NCI-H524 (cell line): ENCODE measurements at places on chromosomes 11 and 22.

DNA sequence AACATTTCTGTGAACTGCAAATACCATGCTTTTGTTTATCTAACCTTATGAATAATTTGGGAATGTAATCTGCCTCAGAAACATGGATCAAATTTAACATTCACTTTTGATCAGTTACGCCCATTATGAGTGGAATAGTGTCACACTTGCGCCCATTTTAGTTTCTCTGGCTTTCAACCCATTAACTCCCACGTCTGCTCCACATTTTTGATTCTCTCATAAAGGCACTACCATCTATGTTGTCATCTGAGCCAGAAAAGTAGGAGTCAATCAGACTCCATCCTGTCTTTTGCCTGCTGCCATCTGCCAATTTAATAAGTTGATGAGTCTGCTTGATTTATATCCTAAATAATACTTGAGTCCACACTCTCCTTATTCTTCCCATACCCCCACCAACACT is 1090.7 kb downstream of the DLG2 start:
- DNase-seq = peak; percentile 43

DNA sequence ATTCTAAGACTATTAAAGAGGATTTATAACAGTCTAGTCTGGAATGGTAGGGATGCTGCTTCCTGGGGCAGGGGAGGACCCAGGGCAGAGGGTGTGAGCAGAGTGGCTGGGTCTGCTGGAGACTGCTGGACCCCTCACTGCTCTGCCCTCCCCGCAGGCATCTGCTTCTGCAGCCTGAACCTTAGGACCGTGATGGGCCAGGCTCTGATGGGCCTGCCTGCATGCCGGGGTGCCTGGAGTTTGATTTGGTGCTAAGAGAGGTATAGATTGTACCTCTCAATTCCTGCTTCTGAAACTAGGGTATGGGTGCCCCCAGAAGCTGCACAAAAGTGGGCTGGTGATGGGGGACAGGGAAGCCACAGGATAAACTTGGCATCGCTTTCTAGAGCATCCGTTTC is 54.9 kb downstream of the CD82 start:
- DNase-seq = no peak

GRCh38 chr11:10629411-10630002 is 61.0 kb upstream of the LYVE1 start:
- no peak for DNase-seq

DNA sequence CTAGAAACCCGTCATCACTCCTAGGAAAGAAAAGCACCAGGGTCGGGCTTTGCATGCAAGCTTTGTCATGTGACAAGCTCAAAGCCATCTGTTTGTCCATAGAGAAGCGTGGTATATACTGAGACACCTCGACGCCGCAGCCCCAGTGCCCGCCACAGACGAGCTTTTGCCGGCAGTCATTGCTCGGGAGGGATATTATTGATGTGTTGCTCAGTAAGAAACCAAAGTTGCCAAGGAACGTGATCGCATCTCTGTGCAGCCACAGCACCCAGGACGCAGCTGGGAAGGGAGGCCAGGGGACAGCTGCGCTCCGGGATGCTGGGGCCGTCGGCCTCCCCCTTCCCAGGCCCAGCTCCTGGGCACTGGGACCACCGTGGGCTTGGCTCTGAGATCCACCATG is 89.5 kb upstream of the KCNQ1OT1 start:
- DNase-seq = no peak

DNA sequence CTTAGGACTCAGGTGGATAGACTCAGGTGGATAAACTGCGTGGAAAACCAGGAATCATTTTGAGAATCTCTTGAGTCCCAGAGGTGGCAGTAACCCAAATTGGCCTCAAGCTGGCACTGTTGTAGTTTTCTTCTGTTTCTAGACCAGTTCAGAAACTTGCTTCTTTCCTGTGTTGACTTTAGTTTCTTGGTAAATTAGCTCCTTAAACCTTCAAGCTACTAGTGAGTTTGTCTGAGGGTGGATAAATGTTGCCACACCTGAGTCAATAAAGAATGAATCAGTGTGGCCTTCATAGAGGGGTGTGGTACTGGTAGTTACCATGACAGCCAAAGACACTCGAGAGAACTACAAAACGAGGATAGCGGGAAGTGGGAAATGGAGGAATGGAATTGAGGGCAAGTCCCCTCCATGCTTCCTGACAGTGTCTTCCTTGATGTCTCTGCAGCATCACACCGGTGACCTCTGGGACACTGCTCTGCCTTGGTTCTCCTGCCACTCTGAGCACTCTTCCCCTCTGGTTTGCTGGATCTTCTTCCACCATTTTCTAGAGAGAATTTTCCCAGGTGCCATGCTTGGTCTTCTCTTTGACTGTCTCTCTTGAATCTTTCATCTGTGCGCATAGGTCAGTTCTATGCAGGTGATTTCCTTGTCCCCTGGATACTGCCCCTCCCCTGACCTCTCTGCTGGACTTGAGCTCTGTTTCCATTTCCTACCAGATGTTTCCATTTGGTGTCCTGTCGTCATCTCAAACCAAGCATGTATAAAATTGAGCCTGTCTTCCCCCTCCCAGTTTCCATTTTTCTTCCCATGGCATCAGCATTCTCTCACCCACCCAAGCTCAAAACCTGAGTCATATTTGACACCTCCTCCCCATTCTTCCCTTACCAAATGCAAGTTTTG is 7.2 kb downstream of the POLD4 start:
- peak; percentile 15 for DNase-seq

GRCh38 chr11:116864531-116864930 is 27.1 kb upstream of the APOA1 start:
- DNase-seq = no peak

DNA sequence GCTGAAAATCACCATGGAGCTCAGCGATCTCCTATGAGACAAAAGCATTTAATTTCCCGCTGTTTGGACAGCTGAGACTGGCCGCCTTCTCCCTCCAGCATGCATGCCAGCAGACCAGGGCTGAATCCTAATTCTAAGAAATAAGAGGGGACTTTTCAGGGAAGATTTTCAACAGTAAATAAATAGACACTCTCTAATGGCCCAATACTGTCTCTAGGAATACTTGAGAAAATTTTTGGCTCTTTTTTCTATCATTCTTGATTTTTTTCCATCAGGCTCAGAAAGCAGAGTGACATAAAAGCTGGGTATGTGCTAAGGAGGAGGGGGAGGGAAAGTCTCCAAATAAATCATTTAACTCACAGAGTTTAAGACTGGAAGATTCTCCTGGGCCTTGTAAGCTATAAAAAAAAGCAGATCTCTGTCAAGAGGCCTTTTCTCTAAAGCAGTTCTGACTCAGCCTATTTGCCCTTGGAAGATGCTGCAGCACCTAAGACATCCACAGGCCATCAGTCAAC is 17.6 kb upstream of the SPON1 start:
- no peak for DNase-seq

DNA sequence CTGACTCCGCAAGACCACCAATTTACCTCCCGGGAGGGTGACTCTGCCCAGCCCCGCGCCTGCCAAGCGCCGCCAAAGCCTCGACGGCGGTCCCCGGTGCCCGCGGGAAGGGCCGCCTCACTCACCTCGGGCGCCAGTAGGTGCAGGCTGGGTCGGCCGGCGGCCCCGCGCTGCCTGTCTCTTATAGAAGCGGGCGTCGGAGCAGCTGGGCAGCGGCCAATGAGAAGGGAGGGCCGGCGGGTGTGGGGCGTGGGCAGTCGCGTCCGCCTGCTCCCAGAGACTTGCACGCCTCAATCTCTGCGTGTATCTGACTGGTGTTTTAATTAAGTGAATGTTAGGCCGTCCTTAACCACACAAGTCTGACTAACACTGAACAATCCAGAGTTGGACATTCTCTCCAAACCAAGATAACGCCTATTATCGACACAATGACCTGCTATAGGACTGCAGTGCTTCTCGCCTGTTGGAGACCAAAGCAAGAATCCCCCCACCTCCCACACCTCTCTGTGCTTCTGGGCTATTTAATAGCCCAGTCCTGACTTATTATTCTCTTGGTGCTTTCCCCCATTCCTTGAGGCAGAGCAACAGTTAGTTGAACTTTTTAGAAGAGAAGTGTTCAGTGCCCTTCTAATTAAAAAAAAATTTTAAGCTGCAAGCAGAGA is at the start of gene TPH1:
TPH1 (minus strand) TSS at position 154 of the 662 bp plus-strand sequence. CDS start 5,507 bp downstream, outside the sequence.
- peak; percentile 36 for DNase-seq

- no peak for DNase-seq
Observed at GRCh38 chr22:46082633-46083032, 67.7 kb upstream of the PPARA start.

DNA sequence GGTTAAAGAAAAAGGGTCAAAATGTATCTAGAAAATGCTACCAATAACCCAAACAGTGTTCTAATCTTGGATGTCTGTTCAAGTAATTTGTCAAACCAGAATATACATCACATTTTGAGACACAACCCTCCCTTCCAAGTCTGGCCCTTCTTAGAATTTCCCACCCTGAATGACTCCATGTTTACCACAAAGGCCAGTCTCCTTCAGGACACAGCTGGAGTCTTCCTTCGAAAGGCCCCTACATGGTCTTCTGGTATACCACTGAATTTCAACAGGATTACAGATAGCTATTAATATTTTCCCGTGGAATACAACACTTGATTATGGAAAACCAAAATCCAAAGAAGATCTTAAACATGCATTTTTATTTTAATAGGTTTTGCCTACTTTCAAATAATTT is 10.2 kb downstream of the CCDC34 start:
- no peak for DNase-seq

DNA sequence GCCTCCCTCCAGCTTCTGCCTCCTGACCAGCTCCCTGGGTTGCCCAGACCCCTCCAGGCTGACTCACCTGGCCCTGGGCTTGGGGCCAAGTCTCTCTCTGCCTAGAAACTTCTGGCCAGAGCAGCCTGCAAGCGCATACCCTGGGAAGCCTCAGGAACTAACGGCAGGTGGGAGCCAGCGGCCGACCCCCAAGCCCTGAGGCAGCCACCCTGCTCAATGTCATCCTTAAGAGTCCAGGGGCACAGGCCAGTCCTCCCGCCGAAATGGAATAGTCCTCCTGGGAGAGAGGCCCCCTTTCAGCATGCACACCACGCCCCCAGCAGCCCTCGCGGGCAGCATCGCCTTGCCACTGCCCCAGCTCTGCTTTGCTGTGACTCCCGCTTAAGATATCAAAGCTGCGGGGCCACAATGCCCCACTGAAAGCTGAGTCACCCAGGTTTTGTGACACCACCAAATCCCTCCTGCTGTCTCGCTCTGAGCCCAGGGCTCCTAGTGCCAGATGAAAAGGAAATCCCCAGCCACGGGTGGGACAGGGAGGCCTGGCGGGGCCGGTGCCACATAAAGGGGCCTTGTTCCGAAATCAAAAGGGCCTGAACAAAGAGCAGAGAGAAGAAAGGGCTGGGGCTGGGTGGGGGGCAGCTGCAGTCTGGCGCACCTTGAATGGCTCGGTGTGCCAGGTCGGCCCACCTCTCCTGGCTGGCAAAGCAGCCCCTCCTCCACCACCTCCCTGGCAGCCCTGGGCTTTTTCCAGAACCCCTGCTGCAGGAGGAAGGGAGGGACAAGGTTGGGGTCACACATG is 21.4 kb upstream of the FGF3 start:
- DNase-seq = no peak

DNA sequence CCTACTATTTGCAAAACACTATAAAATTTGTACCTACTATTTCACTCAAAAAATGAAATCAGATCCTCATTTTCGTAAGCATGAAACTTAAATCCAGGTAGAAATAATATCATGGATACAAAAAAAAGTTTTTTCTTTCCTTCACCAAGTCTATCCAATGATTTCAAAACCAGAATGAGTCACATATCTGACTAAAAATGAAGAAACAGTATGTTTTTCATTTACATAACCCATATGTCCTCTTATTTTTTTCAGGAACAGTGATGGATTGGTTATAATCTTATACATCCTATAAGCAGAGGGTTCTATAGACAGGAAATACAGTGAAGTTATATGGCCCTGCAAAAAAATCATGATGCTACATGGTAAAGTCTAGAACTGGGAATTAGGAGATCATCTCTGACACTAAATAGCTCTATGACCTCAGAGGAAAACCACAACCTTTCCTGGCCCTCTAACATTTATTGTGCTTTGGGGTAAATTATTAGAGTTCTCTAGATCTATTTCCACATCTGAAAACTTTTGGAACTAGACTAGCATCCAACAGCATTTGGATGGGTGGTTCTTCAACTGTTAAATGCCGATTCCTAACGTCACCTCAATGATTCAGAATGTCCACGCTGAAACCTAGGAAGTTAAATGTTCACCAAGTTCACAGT is 10.9 kb downstream of the MTMR2 start:
- DNase-seq = no peak

GRCh38 chr11:132258875-132259274 is 888.5 kb downstream of the NTM start:
- no peak for DNase-seq

GRCh38 chr11:7538031-7538430 is 24.2 kb downstream of the PPFIBP2 start:
- DNase-seq = no peak

DNA sequence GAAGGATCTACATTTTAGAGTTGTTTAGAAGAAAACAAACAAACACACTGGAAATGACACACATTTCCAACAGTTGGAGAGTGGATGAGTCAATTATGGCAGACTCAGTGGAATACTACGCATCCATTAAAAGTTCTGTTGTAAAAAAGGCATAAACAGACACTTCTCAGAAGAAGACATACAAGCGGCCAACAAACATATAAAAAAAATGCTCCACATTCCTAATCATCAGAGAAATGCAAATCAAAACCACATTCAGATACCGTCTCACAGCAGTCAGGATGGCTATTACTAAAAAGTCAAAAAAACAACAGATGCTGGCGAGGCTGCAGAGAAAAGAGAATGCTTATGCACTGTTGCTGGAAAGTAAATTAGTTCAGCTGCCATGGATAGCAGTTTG is 298.2 kb downstream of the DDX10 start:
- no peak for DNase-seq

GRCh38 chr11:102109896-102110760 is at the start of gene YAP1:
Gene YAP1, plus strand, starts transcription at chr11:102110447. Its CDS starts 402 bp downstream, at chr11:102110849.
- peak; percentile 17 for DNase-seq

- peak; percentile 85 for DNase-seq
Observed at GRCh38 chr11:83349296-83349695, 63.1 kb upstream of the CCDC90B start.

DNA sequence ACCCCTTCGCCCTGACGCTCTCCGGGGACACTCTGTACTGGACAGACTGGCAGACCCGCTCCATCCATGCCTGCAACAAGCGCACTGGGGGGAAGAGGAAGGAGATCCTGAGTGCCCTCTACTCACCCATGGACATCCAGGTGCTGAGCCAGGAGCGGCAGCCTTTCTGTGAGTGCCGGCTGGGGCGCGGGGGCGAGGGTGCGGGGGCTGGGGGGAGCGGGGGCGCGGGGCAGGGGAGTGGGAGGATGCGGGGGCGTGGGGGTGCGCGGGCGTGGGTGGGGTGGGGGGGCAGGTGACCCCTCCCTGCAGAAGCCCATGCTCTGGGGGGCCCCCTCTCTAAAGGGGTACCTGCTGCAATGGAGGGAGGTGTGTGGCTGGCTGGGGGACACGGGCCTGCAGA is 51.4 kb downstream of the LRP5 start:
- no peak for DNase-seq

- peak; percentile 10 for DNase-seq
Observed at GRCh38 chr11:8099291-8099899, 18.4 kb downstream of the TUB start.

- DNase-seq = no peak
Observed at GRCh38 chr11:85902353-85902752, 47.2 kb downstream of the CCDC83 start.

DNA sequence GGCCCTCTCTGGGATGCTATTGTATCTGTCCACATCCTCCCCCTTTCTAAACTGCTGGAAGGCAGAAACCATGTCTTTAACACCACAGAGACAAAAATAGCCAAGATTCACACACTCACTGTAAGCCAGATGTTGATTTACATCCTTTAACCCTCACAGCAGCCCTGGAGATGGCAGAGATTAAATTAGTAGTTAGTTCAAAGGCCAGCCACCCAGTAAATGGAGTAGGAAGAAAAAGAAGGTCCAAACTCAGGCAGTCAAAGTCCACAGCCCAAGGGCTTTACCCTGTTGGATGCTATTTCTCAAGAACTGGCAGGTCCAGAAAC is 2.1 kb upstream of the ZNHIT2 start:
- DNase-seq = no peak
